ENCODE measurements at places on chromosomes 1 and 21.
A peak's percentile ranks its signal among the peaks of the same experiment; 100 is the strongest.

DNA sequence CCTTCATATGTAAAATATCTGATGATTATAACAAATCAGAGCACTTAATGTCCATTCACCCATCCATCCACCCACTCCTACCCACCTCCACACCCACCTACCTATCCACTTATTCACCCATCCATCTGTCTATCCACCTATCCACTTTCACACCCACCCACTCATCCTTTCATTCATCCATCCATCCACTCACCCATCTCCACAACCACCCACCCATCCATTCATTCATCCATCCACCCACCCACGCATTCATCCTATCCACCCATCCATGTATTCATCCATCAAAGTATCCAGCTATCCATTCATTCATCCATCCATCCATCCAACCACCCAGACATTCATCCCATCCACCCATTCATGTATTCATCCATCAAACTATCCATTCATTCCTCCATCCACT is 466.1 kb downstream of the AJAP1 start:
- DNase-seq, result no peak

DNA sequence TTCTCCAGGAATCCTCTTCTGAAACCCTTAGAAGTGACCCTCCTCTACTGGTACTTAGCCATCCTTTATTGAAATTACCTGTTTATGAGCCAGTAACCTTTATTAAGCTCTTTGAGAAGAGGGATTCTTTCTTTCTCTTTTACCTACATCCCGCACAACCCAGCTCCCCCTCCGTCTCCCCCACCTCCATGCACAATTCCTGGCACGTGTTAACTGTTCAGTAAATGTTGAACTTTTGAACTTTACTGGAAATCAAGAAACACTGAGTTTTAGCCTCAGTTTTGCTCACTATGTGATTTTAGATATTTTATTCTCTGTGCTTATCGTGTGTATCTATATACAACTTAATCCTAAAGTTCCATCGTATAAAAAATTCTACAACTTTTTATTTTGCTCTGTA is 1.8 kb downstream of the TMED5 start:
- DNase-seq, result no peak

DNA sequence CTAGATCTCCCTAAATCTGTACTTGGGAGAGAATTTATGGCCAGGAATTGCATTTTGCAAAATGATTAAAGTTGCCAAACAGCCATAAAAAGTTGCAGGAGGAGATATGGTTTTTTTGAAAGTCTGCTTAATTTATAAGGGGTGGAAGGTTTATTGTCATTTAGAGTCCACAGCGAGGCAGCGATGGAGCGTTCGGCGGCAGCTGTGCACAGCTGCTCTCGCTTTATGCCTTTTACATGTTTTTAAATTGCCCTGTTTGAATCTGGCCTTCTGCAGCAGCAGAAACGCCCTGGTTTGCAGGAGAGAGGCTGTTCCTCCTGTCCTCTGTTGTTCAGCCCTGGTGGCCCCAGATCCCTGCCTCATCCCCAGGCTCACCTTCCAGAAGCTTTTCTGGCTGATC is 144.9 kb upstream of the POU3F1 start:
- DNase-seq, result no peak

- no peak for DNase-seq
Measured at GRCh38 chr1:236066828-236067386, 2.0 kb upstream of the NID1 start.

DNA sequence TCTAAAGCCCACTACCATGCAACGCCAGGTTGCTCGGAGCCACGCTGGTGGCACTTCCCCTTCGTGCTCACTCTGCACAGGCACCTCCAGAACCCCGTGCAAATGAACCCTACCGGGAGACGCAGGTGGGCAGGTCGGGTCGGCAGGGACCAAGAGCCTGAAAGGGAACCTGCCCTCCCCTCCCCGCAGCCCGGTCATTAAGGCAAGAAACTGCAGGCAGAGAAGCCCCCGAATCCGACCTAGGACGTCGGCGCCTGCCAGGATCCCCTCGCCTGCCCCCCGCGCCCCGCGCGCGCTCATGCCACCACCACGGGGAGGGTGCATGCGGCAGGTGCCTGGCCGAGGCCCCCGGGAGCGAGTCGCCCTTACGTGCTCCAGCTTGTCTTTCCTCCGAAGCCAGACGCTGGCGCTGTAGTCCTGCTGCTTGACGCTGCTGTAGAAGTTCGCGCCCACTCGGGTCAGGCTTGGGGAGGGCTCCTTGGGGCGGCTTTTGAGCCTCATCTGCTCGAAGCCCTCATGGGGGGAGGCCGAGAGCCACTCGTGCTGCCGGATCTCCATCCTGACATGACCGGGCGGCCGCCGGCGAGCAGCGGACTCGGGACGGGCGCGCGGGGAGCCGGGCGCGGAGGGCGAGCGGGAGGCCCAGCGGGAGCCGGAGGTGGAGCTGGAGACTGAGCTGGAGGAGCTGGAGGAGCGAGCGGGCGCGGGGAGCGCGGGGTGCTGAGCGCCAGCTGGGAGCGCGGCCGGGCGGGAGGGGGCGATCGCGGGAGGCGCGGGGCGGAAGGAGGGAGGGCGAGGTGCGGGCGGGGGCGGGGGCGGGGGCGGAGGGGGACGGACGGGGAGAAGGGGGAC is 552 bp downstream of the PLD5 start:
- DNase-seq, result no peak

DNA sequence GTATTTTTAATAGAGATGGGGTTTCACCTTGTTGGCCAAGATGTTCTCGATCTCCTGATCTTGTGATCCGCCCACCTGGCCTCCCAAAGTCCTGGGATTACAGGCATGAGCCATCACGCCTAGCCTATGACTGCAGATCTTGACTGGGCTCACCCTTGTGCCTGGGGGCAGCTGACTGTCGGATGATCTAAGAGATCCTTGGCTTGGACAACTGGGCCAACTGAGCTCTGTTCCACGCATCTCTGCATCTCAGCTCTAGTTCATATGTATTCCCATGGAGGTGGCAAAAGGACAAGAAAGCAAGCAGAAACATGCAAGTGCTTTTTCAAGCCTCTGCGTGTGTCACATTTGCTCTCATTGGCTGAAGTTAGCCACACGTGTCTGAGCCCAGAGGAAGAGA is 75.8 kb upstream of the SELENON start:
- no peak for DNase-seq

DNA sequence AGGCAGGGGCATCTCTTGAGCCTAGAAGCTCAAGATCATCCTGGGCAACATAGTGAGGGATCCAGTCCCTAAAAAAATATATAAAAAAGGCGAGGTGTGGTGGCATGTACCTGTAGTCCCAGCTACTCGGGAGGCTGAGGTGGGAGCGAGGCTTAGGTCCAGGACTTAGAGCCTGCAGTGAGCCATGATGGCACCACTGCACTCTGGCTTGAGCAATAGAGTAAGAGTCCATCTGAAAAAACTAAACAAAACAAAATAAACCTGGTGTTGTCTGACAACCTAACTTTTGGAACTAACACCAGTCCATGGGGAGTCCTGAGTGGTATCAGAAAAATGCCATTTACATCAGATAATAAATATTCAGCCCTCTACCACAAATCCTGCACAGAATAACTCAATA is 110.1 kb upstream of the NRIP1 start:
- no peak for DNase-seq

- no peak for DNase-seq
Measured at GRCh38 chr1:175566247-175566646, 177.1 kb downstream of the TNR start.

DNA sequence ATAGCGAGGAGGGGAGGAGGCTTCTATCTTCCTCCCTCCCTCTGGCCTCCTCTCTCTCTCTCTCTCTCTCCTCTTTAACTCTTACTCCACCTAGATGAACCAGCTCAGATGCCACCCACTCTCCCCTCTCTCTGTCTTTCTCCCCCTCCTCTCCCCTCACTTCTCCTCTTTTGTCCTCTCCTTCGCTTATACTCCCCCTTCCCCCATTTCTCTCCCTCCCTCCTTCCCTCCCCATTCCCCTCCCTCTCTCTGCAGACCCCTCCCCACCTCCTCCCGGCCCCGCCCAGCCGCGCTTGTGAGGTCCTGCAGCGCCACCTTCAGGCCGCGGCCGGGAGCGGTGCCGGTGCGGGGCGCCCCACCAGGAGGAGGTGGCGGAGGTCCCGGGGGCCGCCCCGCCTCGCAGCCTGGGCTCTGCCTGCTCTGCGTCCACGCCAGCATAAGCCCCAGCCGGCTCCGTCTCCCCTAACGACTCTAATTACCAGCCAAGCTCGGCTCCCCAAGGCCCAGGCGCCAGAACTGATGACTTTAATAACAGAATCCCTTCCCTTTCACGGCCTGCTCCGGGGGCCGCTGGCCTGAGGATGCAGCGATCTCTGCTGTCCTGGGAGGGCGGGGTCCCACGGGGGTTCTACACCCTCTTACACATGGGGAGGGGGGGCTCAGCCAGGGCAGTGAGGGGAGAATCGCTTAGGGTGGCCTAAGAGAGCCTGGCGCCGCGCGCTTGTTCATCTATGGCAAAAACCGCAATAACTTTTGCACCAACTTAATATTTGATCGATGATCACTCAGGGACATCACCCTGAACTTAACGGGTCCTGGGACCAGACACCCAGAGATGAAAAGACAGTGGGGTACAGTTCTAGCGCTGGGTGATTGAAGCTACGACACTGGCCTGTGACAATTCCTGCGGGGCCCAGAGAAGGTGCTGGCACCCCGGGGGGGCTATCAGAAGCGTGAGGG is 637.3 kb downstream of the MATN1 start:
- DNase-seq, result peak; percentile 4

- no peak for DNase-seq
Measured at GRCh38 chr1:150537732-150538684, 11.2 kb upstream of the ADAMTSL4 start.

GRCh38 chr1:245843101-245843500 is 664.0 kb downstream of the SMYD3 start:
- no peak for DNase-seq

DNA sequence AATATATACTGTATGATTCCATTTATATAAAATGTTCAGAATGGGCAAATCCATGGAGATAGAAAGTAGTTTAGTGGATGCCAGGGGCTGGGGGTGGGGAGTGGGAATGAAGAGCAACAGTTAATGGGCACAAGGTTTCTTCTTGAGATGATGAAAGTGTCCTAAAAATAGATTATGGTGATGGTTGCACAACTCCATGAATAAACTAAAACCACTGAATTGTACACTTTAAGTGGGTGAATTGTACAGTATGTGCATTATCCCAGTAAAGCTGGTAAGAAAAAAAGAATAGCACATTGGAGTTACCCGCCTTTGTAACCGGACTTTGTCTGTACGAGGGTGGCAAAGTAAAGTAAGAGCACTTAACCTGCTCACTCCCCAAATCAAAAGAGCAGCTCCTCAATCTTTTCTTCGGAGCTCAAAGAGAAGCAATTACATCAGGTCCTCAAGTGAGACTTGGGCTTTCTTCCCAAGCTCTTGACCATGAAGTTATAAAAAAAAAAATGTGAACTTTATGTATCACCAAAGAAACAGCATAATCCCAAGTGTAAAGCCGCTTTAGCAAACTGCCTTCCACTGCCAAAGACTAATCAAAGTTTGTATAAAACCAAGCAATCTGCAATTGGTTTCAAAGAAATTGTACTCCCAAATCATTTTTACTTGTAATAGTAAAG is 32.1 kb downstream of the ALDH9A1 start:
- no peak for DNase-seq

GRCh38 chr1:31855038-31855845 is 39.4 kb upstream of the SPOCD1 start:
- DNase-seq, result no peak

GRCh38 chr1:60921175-60921574 is 161.2 kb upstream of the NFIA start:
- DNase-seq, result no peak

DNA sequence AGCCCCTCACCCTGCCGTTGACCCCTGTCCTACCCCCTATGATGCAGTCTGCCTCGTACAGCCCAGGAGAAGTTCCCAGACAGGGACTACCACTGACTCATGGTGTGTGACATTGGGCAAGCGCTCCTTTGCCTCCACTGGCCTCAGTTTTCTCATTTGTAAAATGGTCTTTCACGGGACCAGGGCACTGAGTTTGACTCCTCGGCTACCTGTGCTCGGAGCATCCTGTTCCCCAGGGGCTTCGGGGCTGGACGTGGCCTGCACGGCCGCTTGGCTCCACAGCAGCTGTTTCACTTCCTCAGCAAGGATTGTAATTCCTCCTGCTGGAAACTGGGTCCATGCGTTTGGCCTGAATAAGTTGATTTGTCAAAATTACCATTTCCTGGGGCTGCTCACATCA is 277.3 kb downstream of the MATN1 start:
- no peak for DNase-seq
